ENCODE measurements at places on chromosomes 11 and 22.
A peak's percentile ranks its signal among the peaks of the same experiment; 100 is the strongest.

DNA sequence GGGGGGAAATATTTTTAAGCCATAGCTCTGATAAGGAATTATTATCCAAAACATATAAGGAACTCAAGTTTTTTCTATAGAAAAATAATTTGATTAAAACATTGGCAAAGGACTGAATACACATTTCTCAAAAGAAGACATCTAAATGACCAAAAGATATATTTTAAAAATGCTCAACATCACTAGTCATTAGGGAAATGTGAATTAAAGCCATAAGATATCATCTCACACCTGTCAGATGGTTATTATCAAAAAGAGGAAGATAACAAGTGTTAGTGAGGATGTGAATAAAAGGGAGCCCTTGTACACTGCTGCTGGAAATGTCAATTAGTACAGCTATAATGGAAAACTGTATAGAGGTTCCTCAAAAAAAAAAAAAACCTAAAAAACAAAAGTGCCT, 425.0 kb downstream of the DYNC2H1 start:
- DNase-seq, result no peak

GRCh38 chr11:6319001-6319703, 1.1 kb downstream of the CAVIN3 start:
- DNase-seq, result no peak

DNA sequence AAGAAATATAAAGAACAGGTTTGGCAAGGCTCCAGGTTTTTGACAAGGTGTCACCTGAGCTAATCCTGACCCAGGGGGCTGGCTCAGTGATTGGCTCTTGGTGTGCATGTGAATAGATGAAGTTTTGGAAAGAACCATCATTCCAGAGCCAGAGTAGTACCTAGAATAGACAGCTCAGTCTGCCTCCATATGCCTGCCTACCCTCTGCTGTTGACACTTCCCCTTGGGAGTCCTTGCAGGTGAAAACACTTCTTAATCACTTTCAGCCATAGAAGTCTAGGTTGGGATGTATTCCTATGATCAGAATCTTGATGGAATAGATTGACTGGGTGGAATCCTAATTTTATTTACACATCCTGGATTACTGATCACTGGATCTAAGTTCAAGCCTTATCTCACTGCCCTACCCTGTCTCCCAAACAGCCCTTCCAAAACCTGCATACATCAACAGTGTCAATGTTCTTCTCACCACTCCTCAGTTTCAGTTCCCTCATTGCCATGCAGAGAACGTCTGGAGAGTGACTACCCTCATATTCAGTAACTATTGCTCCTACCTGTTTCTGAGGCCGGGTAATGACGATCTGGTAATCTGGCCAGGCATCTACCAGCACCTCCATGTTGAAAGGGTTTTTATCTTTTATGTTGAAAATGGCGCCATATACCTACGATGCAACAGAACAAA, 6.7 kb downstream of the GLYATL2 start:
- no peak for DNase-seq

- DNase-seq, result no peak
Measured at GRCh38 chr11:1408346-1408745, 18.6 kb downstream of the BRSK2 start.

DNA sequence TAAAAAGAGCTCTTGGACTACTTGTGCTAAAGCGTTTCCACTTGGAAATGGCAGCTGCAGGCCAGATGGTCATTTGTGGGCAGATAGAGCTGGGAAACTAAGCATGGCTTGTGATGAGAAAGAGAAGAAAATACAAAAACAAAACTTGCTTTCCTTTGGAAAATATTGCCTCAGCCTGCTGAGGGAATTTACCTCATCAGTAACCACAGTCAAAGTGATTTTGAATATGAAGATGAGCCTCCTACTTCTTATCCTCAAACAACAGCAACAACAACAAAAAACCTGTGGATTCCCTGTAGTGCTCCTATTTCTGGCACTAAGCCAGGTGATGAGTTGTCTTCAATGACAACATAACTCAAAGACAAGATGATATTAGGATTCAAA, 62.7 kb upstream of the FIBIN start:
- no peak for DNase-seq

DNA sequence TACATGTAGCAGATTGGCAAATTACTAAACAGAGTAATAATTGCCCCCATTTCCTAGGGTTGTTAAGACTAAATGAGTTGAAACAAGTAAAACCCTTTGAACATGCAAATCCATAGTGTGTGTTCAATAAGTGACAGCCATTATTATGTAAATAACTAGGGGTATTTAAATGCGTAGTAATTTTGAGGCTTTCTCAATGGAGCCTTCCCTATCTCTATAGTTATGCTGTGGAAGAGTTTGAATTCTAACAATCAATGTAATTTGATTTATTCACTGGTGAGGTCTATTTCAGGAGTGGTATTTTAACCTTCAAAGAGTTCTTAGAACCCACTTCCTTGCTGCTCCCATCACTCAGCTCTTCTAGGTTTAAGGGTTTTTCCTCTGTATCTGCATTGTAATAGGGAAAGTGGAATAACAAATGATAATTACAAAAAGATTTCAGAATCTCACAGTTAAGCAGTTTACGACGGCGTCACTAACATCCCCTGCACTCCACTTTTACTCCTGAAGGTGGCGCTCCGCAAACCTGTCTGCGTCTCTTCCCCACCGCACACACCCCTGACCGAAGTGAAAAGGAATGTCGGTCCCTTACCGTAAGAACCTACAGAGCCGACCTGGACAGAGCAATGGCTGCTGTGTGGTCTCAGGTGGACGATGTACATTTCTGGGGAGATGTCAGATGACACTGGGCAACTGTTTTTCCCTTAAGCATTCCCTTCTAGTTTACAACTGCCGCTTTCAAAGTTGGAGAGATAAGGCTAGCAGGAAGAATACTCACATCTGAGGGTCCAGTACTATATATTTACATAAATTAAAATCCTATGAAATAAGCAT, 80.8 kb downstream of the ZC3H12C start:
- peak; percentile 50 for DNase-seq

DNA sequence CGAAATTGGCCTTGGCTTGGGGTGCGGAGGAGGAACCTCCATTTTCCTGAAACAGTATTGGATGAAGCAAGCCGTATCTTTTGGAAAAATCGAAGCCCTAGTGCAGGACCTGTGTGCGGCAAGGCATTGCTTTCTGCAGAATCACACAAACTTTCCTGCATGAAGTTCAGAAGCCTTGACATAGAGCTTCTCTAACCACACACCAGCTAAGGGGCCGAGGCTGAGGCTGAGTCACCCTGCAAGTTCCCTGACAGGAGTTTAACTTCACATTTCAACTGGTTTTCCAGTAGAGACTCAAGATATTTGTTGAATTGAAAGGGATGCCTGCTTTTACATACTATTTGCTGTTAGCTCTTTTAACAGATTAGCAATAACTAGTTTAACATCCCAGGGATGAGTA, 67.8 kb downstream of the TCF20 start:
- DNase-seq, result peak; percentile 27

GRCh38 chr11:9170450-9170849, 79.1 kb upstream of the SCUBE2 start:
- no peak for DNase-seq

- DNase-seq, result no peak
Measured at GRCh38 chr11:105371311-105371710, 231.7 kb upstream of the CARD18 start.

- no peak for DNase-seq
Measured at GRCh38 chr11:120424185-120424969, 87.2 kb upstream of the GRIK4 start.
